Fibroblast of skin of right biceps (primary cell): ENCODE measurements at places on chromosomes 12 and 14.
A peak's percentile ranks its signal among the peaks of the same experiment; 100 is the strongest.

DNA sequence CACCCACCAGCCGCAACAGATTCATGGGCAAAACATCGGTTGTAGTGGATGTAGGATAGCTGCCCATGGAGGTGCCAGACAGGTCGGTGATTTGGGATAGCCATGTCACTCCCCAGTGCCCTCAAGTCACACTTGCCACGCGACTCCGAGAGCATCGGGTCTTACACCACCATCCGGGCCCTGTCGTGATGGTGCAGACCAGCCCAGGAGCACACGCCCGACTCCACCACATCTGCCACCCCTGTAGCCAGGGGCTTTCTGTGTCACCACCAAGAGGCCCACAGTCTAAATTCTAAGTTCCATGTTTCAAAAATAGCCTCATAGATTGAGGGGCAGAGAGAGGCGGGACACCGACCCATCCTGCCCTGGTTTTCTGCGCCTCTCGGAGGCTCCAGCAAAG lies 18.0 kb downstream of the FOXN4 start:
- no peak for DNase-seq

DNA sequence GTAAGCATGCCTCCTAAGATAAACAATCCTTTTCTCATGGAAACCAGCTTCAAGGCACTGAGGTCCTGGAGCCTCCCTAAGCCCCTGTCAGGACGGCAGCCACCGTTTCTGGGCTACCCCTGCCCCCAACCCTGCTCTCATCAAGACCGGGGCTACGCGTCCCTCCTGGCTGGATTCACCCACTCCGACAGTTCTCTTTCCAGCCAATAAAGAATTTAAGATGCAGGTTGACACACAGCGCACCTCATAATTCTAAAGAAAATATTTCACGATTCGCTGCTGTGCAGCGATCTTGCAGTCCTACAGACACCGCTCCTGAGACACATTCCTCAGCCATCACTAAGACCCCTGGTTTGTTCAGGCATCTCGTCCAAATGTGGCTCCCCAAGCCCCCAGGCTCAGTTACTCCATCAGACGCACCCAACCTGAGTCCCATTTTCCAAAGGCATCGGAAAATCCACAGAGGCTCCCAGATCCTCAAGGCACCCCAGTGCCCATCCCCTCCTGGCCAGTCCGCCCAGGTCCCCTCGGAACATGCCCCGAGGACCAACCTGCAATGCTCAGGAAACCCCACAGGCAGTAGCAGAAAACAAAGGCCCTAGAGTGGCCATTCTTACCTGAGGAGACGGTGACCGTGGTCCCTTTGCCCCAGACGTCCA lies 336.3 kb downstream of the TMEM121 start:
- DNase-seq, result no peak

DNA sequence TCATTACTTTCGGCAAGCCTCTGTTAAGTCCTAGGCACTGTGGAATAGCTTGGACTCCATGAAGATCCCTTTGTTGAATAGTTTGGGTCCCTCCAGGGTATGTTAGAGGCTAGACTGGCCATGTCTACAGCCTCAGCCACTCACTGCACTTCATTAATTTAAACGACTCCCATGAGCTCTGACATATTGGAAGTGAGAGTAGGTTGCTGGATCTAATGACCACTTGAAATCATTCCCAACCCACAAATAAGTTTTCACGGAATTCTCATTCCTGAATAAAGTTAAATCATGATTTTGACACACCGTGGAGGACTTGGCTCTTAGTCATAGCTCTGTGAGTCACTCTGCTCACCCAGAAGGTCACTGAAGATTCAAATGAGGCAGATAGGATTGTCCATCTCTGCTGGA lies 21.4 kb upstream of the APPL2 start:
- DNase-seq, result peak; percentile 99

DNA sequence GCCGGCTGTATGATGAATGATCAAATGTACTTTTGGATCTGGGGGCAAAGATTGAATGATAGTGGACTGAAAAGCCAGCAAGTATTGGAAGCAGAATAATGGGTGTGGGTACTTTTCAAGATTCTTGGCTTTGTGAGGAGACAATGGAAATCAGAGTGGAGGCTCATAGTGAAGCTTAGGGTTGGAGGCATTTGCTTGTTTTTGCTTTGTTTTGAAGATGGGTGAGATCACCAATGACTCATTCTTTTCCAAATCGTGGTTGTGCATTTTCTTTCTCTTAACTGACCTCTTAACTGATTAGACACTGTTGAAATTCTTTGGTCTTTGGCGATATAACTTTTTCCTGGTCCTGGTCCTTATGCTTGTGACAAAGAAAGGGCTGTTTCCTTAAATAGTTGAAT lies 54.4 kb downstream of the PELI2 start:
- peak; percentile 82 for DNase-seq

- no peak for DNase-seq
Observed at GRCh38 chr12:28456934-28457710, 266.9 kb downstream of the CCDC91 start.

DNA sequence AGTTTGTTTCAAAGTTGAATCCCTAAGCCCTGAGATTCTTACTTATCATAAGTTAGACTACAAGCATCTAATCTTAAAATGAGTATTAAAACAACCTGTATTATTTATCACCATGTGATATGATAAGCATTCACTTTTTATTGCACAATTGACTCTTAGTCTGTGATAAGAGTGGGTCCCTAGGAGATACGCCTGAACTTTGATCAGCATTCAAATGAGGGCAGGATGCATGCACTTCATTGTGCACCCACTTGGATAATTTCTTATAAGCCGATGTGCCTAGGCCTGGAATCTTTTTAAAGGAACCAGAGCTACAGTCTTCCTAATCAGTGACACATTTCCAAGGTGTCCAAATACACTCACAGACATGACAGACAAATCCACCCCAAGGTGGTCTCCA lies 31.4 kb upstream of the SPTLC2 start:
- DNase-seq, result no peak

DNA sequence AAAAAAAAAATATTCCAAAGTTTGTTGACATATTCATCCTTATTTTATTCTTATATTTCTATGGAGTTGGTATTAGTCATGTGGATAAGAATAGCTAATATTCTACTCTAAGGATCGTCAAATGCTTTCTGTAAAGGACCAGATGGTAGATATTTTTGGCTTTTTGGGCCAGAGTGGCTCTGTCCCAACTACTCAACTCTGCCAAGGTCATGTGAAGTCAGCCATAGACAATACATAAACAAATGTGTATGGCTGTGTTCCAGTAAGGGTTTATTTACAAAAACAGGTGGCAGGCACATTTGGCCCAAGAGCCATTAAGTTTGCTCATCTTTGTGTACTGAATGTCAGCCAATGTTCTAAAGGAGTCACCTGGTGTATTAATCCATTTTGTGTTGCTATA lies 131.8 kb downstream of the TBX5 start:
- DNase-seq, result no peak

GRCh38 chr12:106902053-106902452 lies 53.7 kb upstream of the TMEM263 start:
- no peak for DNase-seq

- no peak for DNase-seq
Observed at GRCh38 chr12:32266756-32267155, 132.6 kb upstream of the FGD4 start.

GRCh38 chr12:14326699-14327098 lies 38.8 kb upstream of the ATF7IP start:
- no peak for DNase-seq

GRCh38 chr12:71164568-71165197 lies 6.9 kb upstream of the TSPAN8 start:
- DNase-seq, result peak; percentile 29

- DNase-seq, result no peak
Observed at GRCh38 chr14:37384870-37385596, 187.3 kb downstream of the MIPOL1 start.

DNA sequence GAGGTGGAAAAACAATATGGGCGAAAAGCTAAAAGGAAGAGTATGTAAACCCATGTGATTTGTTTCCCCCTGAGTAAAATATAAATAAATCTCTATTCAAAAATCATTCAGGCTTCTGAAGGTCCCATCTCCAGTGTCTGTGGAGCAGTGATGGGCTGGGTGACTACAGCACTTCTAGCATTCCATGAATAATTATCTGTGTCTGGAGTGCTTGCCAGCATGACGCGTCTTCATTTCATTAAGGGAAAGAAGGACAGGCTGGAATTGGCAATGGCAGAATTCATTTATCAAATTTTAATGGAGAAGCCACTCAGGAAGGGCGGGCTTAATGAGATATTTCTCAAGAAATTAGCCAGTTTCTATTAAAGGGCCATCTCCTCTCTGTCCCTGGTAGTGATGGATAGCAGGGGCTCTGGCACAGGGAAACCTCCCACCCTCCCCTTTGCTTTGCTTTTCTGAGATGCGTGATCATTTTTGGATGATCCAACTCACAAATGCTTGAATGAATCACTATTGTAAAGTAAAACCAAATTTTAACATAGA lies 916.3 kb upstream of the SEL1L start:
- DNase-seq, result peak; percentile 33

DNA sequence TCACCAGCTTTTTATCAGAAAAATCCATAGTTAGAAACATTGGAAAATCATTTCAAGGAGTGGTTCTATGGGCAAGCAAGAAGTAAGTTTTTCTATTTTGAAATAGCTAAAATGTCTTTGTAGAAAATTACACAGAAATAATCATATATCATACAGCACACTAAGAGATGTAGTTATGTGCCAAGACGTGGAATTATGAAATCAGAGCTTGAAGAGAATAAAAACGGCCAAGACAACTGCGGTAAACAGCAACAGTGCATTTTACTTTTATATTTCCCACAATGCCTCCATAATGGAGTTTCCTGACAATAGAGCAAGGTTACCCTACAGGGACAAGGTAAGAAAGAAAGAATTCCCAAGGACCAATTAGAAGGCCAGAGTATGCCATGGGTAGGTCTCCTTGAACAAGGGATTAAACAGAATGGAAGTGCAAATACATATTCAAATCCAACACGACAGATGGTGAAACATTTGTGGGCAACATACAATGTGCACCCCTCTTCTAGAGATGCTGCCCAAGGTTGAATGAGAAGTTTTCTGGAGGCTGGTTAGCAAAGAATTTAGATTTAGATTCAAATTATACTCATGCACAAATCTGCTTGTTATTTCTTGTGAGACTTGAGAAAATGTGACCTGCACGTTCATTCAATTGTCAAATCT lies 76.1 kb upstream of the BTG1 start:
- no peak for DNase-seq

GRCh38 chr14:91410771-91411536 lies 6.7 kb downstream of the CCDC88C start:
- DNase-seq, result no peak

- DNase-seq, result no peak
Observed at GRCh38 chr14:39217214-39217879, 16.4 kb upstream of the MIA2 start.

- no peak for DNase-seq
Observed at GRCh38 chr12:116172224-116172849, 105.2 kb downstream of the MED13L start.

DNA sequence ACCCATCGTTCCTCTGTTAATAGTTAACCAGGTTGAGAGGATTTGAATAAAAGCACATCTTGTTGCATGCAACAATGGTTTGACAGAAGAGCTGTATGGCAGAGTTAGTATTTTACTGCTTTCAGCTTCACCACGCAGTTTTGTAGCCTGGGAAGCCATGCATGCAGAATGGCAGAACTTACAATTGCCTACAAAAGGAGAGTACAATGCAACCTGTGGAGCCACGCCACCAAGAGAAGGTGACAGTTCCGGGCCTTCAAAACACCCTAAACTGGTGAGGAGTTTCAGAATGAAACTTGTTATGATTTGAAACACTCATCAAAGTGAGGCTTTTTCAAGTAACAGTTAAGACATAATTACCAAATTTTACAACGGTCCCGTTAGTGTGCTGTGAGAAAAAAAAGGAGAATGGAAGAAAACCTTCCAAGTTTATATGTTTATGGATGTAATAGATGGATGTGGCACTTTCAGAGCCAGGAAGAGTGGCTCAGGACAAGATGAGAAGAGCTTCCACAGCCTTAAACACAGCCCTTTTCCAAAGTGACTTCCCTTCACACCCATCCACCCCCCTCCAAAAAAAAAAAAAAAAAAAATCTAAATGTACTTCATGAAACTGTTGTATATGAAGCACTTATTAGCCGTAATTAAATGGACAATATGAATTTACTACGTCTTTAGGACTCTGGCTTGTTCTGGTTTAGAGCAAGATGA lies 158.7 kb downstream of the EGLN3 start:
- DNase-seq, result no peak

GRCh38 chr12:126191031-126191891 lies 1126.0 kb downstream of the AACS start:
- no peak for DNase-seq

DNA sequence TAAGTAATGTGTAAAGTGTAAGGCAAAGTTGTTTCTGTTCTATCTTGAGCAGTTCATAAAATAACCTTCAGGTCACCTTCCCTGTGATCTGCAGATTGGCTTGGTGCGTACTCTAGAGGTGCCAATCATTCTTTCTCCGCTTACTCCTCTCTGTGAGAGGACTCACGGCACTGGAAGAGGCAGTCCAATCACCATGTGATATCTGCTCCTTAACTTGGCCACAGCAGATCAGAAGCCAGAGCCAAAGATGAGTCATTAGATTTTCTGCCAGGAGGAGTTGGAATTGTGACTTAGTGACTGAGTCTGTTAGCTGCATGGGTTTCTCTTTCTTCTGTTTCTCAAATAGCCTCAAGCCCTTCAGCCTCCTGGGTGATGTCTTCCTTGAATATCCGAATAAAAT lies 165.5 kb downstream of the SLC41A2 start:
- peak; percentile 85 for DNase-seq

DNA sequence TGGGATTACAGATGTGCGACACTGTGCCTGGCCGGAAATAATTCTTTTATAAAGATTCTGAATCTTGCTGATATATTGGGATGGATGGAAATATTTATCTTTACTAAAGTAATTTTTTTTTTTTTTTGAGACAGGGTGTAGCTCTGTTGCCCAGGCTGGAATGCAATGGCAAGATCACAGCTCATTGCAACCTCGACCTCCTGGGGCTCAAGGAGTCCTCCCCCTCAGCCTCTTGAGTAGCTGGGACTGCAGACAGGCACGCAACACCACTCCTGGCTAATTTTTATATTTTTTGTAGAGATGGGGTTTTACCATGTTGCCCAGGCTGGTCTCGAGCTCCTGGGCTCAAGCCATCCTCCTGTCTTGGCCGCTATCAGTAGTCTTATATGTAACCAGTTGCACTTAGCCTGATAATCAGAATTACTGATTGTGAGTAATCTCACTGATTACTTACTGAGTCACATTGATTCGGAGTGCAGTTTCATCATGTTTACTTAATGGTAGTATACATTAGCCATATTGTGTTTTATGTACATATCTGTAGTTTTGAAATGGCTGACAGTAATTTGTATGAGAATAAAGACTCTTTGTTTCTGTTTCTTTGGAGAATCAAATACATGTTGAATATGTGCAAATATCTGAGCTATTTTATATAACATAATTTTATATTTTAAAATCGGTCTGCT lies 50.4 kb upstream of the LRTM2 start:
- no peak for DNase-seq

GRCh38 chr12:49244176-49244575 lies 20.7 kb upstream of the TUBA1C start:
- peak; percentile 92 for DNase-seq

DNA sequence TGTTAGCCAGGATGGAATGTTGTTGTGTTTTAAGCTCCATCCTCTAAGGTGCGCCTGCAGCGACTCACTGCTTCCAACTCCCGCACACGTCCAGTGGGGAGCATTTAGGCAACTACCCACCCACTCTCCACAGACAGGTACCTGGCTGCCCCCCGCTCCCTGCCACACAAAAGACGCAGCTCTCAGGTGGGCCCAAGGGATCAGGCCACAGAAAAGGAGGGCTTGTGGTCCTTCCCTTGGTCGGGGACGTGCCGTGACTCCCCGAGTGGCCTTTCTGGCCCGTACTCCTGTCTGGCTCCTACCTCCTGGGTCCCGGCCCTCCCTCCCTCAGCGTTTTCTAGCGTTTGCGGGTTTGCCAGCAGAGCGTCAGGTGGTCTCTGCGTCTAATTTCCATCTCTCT lies 16.2 kb downstream of the TEDC1 start:
- DNase-seq, result no peak
